Occipital lobe (tissue), 3 donors: ENCODE measurements at places on chromosomes 7 and 10. TPM values are rescaled to one million over a fixed set of nuclear protein-coding genes. Genes with fewer than 3 reads are reported as not detected.

DNA sequence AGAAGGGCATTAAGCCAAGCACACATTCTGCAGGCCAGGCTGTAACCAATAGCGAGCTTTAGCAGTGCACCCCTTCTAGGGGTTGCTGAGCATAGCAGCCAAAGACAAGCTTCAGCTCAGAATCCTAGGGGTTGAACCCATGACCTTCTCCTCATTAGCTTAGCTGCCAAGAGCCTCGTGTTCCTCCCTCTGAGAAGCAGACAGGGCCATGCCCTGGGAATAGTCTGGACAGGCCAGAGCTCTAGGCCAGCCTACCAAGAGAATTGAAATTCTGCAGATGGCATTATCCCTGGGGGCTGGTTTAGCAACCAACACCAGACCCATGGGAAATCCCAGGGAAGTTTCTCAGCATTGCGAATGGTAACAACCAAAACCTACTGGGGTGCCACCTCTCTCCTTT is 77.2 kb downstream of the PLXNA4 start:
- DNase-seq = no peak

DNA sequence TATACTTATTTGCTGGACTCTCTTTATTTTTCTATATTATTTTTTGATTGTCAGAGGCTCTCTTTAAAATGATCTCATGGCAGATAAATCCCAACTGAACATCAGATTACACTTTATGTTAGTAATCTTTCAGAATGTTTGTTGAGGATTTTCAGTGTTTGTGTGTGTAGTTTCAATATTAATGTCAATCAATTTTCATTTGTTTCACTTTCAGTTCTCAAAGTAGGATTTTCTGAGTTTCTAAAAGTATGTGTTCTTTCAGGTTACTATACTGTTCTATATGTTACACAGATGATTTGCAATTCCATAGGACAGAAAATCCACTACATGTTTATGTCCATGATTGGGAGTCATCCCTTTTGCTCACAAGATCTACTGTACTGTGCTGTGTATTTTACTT is 311.9 kb upstream of the POT1 start:
- no peak for DNase-seq

- no peak for DNase-seq
Observed at GRCh38 chr10:116992183-116992582, 12.8 kb downstream of the SHTN1 start.

DNA sequence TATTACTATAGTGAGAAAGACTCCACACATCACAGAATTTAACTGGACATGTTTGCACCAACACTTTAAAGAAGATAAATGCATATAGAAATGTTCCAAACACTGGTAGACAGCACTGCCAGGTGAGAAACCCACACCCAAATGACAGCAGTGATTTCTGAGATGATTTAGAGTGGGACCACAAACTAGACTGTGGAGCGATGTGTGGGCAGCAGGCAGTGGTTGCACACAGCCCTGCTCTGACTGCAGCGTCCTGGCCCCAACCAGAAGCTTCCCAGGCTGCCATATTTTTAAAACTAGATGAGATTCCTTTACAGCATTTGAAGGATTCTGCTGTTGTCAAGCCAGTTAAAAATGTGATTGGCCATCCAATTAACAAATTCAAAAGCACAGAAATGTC is 47.7 kb upstream of the COMMD3 start:
- DNase-seq = no peak

- DNase-seq = no peak
Observed at GRCh38 chr7:86339051-86339450, 304.7 kb upstream of the GRM3 start.

GRCh38 chr10:86372784-86373239 is 6.2 kb upstream of the GRID1 start:
- no peak for DNase-seq

GRCh38 chr7:38675494-38676106 is 44.4 kb upstream of the AMPH start:
- no peak for DNase-seq

- DNase-seq = no peak
Observed at GRCh38 chr7:155209478-155210319, 88.0 kb upstream of the INSIG1 start.

DNA sequence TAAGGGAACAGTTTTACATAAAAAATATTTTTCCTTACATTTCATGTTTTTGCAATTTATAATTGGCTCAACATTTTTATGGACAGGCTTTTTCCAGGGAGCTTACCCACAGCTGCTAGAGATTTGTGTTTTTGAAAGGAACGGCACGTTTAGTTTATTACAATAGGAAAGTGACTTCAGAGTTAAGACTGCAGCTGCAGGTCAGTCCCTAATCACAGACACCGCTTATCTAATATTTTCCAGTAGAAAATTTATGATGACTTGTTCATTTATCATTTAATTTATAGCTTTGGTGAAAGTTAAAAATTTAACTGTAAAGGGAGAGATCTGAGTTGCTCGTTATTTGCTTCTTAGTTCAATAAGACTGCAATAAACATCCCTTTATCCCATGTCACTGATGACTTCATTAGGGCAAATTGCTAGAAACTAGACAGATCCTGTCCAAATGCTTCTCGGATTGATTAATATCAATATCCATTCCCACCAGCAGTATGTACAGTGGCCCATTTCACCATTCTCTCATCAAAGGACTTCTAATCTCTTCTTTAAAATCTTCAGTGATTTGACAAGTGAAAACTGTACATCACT is 97.0 kb upstream of the ODAD2 start:
- no peak for DNase-seq

DNA sequence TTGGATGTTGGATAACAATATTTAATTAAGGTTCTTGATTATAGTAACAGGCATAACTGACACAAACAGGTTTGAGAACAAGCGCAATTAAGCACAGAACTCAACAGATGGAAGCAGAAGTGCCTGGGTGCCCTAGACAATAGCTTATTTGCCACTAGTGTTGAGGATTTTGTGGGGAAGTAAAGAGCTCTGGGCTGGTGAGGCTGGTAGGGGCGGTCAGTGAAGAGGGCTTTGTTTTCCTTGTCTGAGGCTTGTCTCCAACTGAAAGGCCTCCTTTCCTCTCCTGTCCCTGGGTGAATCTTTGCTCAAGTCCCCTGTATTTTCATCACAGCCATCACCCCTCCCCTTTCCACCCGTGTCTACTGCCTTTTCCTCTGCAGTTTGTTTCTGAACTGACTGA is 104.6 kb downstream of the KAT6B start:
- DNase-seq = no peak

DNA sequence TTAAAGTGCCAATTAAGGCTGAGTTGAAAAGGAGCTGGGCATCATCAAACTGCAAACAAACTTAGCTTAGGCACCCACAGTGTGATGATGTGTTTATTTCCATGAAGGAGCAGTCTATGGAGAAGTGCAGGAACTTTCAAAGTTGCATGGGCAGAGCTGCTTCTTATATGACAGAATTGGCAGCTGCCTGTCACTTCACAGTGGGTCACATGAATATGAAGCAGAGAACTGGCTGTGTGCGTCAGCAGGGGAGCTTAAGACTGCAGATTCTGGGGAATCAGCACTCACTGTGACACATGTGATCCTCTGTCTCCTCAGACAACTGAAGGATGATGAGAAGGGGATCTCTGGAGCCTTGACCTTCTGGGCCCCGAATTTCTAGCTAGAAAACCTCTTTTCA is 36.6 kb downstream of the RBM28 start:
- no peak for DNase-seq

DNA sequence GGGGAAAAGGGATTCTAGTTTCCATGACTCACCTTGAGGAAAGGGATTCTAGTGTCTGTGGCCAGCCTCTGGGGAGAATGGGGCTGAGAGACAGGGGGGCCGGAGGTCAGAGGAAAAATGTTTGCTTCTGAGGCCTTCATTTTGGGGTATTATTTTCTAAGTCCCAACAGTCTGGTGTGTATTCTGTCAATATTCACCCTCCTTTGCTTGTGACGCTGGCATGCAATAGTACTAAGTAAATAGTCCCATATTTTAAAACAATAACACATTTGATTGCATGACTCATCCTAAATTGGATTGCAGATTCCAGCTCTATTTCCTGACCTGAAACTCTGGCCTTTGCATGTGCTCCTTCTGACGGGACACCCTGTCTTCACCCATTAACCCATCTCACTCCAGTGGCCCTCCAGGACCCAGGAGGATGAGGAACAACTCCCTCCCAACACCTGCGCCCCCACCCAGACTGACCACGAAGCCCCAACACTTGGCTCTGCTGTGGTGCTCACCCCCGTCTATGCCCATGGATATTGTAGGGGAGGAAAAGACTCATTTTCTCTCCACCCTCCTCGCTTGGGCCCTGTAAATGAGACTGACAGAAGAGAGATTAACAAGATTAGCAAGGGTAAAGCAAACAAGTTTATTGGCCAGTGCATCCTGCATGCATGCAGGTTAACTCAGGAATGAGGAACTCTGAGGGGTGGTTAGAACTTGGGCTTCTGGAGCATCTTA is 495.6 kb upstream of the KLF6 start:
- no peak for DNase-seq

DNA sequence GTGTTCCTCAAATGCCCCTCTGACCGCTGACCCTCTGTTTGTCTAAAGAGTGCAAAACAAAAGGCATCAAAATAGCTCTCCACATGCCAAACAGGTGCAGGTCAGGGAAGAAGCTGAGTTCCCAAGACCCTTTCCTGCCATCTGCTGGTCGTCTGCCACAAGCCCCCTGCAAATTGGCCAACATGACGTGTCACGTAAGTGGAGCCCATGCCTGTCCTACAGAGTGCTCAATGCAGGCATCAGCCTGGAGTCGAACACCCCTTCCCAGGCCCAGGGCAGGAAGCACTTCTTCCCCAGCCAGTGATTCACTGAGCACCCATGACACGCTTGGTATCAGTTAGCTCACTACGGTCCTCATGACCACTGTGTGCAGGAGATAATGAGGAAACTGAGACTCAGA is 14.1 kb downstream of the TMEM72 start:
- DNase-seq = no peak

DNA sequence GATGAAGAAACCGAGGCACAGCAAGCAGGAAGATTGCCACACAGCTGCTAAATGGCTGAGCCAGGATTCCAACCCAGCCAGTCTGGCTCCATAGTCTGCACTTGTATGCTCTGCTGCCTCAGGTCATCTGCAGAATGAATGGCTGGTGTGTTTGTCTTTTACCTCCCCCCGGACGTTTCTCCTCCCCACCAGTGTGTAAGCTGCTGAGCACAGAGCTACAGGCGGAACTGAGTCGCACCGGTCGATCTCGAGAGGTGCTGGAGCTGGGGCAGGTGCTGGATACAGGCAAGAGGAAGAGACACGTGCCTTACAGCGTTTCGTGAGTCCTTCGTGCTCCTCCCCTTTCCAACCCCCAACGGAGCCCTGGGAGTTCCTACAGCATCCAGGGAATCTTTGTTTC is 2.6 kb downstream of the CNPY4 start:
- DNase-seq = no peak

- DNase-seq = no peak
Observed at GRCh38 chr7:47685712-47686376, 103.9 kb upstream of the TNS3 start.

GRCh38 chr7:134370135-134370534 is 53.4 kb upstream of the SLC35B4 start:
- no peak for DNase-seq

- DNase-seq = no peak
Observed at GRCh38 chr7:159050704-159051103, 94.0 kb downstream of the VIPR2 start.

- peak; percentile 40 for DNase-seq
Observed at GRCh38 chr7:128209229-128210035, 31.6 kb upstream of the LEP start.

DNA sequence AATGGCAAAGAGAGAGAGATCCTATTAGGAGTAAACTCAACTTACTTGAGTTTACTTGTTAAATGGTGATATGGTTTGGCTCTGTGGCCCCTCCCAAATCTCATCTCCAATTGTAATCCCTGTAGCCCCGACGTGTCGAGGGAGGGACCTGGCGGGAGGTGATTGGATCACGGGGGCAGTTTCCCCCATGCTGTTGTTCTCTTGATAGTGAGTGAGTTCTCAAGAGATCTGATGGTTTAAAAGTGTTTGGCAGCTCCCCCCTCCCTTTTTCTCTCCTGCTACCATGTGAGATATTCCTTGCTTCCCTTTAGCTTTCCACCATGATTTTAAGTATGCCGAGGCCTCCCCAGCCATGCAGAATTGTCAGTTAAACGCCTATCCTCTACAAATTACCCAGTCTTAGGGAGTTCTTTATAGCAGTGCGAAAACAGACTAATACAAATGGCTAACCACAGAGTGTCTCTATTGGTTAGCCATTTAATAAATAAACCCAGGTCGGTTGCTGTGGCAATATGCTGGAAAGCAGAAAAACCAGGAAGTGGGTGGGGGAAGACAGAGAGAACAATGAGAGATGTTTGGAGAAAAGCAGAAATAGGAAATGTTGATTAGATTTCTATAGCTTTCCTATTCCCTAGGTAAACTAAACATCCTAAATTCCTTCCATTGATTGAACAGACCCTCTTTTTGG is 3.0 kb upstream of the STMP1 start:
- DNase-seq = no peak

GRCh38 chr7:42627626-42628025 is 284.2 kb downstream of the C7orf25 start:
- DNase-seq = no peak

- DNase-seq = no peak
Observed at GRCh38 chr10:35420044-35420443, 83.7 kb downstream of the CCNY start.

GRCh38 chr7:158416283-158416933 is 171.2 kb downstream of the PTPRN2 start:
- no peak for DNase-seq

DNA sequence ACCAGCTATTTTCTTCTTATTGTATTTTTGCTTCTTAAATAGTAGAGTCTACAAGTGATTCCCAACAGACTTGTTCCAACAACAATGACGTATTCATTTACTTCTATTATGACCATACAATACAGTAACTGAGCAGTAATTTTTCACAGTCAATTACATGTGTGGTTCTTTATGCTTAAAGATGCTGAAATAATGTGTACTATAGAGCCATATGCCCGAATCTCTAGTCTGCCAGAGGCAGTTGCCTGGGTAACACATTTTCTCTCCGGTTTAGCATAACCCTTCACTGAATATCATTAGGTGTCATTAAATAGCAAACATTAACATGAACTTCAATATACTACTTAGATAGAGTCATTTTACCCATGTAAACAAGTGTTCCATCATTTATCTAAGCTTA is 75.0 kb downstream of the SLC25A13 start:
- DNase-seq = no peak

DNA sequence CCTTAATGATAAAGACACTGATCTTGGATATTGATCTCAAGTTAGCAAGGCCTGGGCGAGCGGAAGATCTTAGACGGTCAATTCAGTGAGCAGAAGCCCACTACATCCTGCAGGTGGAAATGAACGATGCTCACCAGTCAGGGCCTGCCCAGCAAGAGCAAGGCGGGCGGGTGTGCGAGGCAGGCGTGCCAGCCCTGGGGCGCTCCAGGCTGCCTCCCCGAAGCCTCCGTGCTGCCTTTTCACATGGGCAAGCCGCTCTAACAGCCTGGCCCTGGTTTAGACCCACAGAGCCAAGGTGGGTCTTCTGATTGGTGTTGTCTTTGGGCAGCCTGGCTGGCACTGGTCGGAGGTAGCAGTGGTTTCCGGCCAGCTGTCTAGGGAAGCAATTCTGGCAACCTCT is 475.1 kb upstream of the FOXK1 start:
- DNase-seq = no peak

CDH23 gene
- total RNA-seq = 1.2 TPM

H2BK1 gene
- not detected for total RNA-seq

TEX47 gene
- total RNA-seq = not detected

ANKRD30A gene
- total RNA-seq = not detected

SFTPA1 gene
- total RNA-seq = 0.16 TPM

SLC39A12 gene
- 2.2 TPM for total RNA-seq

KAZALD1 gene
- 1.4 TPM for total RNA-seq

ZWINT gene
- 5.0 TPM for total RNA-seq

AKR1C4 gene
- not detected for total RNA-seq

NPY4R gene
- total RNA-seq = not detected

PLA2G12B gene
- not detected for total RNA-seq

HABP2 gene
- 0.31 TPM for total RNA-seq
